Right lung (tissue), 10 donors: ENCODE measurements at places on chromosomes 1 and 21.

DNA sequence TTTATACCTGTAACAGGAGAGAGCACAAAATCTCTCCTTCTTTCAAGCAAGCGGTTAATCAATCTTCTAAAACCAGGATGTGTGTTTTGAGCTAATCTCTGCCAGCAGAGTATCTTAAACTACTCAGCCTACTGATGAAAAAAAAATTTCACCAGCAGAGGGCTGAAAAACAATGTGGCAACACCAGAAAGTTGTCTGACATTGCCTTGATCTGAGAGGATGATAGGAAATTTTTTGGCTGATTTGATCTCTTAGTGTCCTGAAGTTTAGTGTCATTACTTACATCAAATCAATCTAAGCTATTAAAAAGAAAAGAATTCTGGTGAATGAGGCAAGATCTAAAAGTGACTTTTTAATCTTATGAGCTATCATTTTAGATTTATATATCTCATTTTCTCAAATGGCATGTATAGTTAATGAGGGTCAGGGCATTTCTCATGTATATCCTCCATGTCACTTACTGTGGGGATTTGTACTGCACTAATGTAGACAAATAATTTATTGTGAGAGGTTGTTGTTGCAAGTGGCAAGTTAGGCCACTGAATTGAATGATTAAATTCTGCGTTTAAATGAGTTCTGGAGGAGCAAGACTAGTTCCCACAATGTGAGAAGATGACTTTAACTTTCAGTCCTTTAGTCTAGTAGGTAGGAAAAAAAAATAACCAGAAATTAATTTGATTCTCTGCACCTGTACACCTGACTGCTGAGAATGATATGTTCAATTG is 10.9 kb downstream of the ADAMTS1 start:
- DNase-seq, result no peak

- DNase-seq, result no peak
These were observed 23.3 kb downstream of the PLEKHM2 start for GRCh38 chr1:15707239-15707925.

DNA sequence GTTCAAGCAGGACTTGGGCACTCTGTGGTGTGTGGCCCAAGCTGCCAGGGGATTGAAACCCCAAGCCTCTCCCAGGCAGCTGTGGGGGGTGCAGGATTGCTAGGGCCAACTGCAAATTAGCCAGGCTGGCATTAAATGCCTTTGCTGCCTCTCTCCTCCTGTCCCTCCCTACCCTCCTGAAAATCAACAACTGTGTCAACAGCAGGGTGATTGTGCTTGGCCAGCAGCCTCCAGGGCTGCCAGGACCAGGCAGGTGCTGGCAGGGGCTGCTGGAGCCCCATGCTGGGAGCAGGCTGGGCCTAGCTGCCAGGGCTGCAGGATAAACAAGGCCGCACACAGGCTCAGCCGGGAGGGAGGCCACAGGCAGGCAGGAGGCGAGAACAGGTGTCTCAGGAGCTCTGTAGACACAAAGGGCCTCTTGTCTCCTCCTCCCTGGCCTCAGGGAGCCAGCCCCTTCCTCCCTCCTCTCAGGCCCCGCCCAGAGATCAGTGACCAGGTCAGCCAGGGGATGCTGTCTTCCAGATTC is 11.4 kb downstream of the SOX13 start:
- peak; percentile 57 for DNase-seq

DNA sequence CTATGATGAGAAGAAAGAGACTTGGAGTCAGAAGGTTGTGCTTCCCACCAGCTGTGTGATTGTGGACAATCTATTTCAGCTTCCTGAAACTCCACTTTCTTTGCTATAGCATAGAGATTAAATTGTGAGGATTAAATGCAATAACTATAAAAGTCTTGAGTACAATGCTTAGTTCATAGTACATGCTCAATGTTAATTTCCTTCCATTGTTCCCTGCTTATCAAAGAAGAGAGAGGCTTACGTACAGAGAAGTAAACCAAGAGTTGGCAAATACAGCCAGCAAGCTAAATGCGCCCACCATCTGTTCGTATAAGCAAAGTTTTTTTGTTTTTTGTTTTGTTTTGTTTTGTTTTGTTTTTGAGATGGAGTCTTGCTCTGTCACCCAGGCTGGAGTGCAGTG is 317.9 kb upstream of the NFIA start:
- DNase-seq, result no peak

DNA sequence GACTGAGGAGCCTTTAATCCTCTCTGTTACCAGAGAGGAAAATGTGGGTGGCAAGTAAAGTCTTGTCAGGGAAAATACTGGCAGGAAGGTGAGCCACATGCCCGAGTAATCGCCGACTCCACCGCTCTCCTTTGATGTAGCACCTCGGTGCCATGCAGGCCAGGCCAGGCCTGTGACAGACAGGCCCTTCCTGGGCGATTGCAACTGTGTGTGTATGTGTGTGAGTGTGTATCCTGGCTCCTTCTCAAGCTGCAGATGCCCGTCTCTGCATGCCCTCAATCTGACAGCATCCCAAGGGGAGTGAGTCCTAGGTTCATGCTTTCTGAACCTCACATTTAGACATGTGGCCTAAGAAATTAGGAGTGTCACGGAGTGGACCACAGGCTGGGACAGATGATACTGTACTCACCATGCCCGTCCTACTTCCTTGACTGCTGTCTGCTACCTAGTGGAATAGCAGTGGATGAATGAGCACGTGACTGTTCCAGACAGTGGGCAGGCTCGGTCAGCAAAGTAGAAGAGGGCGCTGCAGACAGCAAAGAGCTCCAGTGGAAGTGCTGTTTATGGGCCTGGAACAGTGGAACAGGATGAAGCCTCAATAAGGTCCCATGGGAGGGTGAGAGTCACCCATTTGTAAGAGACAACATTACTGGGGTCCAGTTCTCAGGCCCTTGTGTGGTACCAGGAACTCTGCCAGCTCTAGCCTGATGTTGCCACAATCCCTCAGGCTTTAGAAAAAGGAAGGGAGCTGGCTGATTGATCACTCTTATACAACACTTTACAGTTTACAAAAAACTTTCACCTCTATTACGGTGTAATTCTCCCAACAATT is 25.3 kb downstream of the SERTAD4 start:
- no peak for DNase-seq

DNA sequence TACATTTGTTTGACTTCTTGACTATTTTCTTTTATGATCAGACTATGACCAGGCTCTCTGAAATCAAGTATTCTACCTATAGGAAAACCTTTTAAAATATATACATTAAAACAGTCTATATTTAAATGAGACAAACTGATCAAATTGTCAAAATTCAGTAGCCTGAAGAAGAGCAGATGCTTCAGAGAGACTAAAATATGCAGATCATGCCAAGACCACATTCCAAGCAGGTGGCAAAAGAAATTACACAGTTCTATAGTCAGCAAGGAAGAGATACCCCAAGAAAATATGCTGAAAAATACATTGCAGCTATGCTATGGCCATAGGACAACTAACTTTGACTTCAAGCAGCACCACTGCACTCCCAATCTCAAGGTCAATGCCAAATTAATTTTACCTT is 3.5 kb downstream of the LPGAT1 start:
- no peak for DNase-seq

DNA sequence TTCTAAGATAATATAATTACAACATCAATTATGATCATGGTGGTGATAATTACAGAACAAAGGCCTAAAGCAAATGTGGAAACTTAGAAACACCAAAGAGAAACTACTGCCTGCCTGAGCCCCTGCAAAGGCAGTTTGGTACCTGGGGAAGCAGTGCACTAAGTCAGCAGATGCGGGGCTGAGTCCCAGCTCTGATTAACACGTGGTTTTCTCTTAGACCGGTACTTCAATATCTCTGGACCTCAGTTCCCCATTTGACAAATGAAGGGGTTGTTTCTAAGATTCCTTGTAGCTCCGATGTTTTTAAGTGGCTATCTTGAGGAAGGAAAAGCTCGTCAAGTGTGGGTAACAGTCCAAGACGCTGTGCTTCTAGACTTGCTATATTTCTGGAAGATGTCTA is 16.7 kb upstream of the PLEKHA6 start:
- DNase-seq, result no peak

DNA sequence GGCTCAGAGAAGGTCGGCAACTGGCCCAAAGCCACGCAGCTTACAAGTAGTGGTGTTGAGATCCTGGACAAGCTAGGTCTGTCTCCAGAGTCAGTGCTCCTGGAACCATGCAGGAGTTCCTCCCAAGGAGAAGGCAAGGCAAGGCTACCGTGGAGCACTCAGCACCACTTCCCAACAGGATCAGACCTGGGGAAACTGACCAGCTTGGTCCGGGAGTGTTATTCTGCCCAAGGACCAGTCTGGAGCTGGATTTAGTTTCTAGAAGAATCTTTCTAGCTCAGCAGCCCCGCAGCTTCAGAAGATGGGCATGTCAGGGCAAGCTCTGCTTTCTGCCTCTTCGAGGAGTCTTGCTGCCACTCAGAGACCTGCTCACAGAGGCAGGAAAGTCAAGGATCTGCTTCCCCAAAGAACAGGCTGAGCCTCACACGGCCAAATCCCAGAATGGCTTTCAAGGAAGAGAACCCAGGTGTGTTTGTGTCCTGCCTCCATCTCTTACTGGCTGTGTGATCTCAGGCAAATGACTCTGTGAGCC is 302.8 kb downstream of the MATN1 start:
- no peak for DNase-seq

DNA sequence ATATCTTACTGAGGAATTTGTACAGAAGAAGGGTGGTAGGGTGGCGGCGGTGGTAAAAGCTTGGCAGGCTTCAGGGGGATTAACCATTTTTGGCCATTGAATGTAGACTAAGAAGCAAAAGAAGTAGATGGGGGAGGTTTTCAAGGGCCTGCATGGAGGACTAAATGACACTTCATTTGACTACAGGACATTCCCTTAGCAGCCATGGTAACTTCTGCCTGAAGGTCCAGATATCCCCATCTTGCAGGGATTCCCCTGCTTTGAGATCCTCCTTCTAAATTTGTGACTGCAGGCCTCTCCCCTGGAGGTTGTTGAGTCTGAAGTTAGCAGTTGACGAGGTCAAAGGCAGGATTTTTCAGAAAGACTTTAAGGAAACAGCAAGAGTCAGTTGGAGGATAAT is 4.8 kb downstream of the VASH2 start:
- no peak for DNase-seq

GRCh38 chr1:156627313-156627880 is 8.2 kb downstream of the HAPLN2 start:
- DNase-seq, result no peak

GRCh38 chr1:165215676-165216075 is 140.8 kb downstream of the LMX1A start:
- no peak for DNase-seq

- no peak for DNase-seq
These were observed 31.9 kb upstream of the FCGR2A start for GRCh38 chr1:161473348-161473747.

DNA sequence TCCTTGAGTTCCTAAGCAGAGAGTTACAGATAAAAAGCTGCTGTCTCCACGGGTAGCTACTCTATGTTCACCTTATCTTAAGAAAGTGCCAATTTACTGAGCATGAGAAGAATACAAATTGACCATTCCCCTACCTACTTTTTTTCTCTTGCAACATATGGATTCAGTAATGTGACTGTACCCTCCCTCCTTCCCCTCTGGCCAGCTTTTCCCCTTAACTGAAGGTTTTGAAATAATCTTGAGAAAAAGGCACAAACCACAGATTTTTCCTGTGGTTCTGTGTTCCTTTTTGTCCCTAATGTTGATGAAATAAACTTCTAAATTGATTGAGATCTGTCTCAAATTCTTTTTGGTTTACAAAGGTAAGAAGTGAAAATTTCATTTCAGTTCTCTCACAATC is 2.6 kb upstream of the CD2 start:
- no peak for DNase-seq
